GM13977 (cell line): ENCODE measurements at places on chromosomes 2 and 18.

- DNase-seq, result no peak
Measured at GRCh38 chr2:197813093-197813787, 8.8 kb downstream of the PLCL1 start.

DNA sequence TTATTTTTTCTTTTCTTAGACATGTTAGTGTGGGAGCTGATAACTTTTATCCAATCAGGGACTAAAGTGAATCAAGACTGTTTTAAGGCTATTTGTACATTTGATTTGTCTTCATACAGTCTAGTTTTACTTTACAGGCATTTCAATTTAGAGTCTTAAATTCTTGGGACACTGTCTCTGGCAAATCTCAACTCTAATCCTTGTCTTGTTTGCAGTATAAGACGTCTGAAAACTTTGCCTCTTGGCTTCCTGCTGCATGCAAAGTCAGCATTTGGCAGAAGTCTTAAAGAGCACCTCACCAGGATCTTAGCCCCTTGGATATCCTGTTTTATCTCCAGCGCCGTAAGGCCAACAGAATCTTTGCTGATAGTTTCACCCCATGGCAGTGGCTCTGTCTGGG is 30.3 kb downstream of the SPOPL start:
- no peak for DNase-seq

DNA sequence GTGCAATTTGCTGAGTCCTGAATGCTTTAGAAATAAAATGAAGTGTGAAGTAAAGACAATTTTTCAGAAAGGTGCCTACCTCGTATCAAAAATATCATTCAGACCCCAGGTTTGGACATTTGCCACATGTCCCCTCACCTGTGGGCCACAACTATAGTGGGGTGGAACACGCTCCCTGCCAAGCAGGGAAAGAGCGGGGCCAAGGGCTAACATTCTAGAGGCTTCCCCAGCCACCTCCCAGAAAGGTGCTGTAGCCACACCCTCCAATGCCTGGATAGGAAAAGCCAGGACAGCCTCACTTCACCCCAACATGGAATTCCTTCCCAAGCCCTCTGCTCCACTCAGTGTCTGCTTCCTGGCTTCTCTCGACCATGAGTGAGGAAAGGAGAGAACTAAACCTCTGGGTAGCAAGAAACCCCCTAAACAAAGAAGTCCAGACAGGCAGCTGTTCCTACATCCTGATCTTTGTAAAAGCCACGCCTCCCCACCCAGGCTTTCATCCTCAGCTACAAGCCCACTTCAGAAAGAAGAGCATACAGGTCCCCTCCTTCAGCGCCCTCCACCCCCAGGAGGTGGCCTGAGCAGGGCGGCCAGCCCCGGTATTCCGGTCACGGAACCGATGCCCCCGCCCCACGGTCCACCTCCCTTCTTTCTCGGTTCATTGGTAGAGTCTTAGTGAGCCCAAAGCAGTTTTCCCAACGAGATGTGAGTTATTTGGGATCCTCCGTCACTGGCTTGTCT is 2.1 kb downstream of the COL6A3 start:
- DNase-seq, result no peak

DNA sequence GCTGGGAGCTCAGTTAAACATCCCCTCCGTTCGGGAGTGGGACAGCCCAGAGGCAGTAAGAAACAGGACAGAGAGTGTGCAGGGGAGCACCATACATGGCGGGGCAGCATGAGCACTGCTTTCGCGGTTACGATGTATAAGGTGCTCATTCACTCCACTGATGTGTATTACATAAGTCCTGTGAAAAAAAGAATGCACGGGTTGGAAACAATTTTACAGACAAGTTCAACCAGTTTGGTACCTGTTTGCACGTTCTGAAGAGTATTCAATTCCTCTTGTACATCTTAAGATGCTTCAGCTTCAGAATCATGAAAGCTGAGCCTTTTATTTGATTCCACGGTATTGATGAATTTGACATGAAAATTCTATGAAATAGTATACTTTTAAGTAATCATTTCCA is 97.8 kb upstream of the NETO1 start:
- no peak for DNase-seq

GRCh38 chr2:207760453-207760852 is 9.3 kb downstream of the FZD5 start:
- DNase-seq, result no peak

DNA sequence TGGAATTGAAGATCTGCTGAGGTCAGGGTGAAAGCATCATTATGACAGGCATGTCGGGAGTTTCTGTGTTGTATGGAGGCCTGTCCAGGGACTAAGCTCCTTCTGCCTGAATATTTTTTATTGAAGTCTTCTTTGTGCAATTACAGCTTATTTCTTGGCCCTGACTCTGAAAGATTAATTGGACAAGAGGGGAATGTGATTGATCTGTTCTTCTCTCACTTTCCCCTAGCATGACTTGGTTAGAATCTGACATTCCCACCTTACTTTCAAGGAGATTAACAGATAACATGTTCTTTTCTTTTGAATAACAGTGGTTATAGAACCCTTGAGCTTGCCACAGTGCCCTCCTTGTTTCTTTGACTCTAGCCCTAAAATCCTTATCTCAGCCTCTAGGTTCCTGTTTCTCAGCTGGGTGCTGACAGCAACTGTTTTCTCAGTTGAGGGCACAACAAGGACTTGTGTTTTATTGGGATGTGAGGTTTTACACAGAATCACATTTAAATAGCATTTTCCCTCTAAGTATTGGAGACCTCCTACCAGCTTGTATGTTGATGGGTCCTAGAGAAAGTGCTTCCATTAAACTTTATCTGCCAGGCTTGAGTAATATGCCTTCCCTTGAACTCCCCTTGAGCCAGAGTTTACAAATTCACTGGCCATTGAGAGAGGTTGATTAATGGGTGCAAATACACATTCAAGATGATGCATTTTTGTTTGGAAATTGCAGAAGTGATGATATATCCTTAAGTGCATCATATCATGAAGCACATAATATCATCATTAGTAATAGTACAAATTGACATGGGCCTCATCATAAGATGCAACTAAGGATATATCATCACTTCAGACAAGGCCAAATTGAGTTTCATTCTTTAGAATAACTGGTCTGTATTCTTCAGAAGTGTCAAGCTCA is 12.5 kb downstream of the TTLL4 start:
- no peak for DNase-seq
